ENCODE measurements at places on chromosomes 13 and 19.

DNA sequence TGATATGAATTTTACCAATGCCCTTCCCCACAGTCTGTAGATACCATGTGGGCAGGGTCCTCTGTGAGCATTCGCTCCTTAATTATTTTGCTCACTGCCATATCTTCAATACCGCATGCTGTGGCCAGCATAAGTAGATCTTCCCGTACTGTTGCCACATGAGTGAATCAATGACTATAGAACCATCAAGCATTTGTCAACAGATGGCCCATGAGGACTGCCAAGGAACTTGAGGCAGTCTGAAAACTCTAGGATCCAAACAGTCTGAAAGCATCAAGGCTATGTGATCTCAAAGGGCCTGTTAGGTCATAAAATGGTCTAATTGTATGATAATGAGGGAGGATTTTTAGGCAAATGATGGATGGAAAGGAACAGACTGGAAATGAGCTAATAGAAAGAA, 27.4 kb upstream of the GPR12 start:
- DNase-seq = no peak

DNA sequence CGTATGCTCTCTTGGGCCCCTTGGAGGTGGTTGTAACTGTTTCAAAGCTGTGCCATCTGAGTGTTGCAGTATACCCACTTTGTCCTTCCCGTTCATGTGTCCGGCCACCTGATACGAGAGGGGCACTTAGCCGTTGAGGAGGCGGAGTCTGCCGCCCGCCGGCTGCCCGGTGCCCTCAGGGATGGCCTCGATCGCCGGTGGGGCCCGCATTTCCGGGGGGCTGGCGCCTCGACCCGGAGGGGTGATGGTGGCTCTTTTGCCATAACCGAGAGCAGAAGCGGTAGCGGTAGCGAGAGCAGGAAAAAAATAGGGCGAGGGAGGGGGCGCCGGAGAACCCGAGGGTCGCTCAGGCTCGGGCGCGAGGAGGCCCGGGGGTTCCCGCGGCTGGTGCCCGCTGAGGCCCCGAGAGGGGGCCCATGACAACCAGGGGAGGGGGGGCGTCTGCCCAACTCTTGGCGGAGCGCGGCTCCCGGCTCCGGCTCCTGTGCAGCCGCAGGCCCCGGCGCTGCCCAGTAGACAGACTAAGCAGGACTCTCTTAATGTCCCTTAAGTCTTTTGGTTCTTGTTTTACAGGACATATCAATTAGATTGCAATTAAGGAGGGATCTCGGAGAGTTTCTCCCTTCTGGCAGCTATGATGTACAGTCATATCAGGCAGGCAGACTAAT, 342.7 kb upstream of the SGCG start:
- DNase-seq = no peak

- no peak for DNase-seq
Measured at GRCh38 chr13:42035905-42036521, 12.4 kb upstream of the DGKH start.

- DNase-seq = no peak
Measured at GRCh38 chr13:98918771-98919170, 59.1 kb downstream of the DOCK9 start.

- no peak for DNase-seq
Measured at GRCh38 chr19:38250821-38251563, 5.2 kb downstream of the PPP1R14A start.

GRCh38 chr13:73335210-73335609, 276.4 kb downstream of the KLF5 start:
- no peak for DNase-seq

- DNase-seq = no peak
Measured at GRCh38 chr13:91264484-91264883, 83.0 kb upstream of the MIR17HG start.

- DNase-seq = no peak
Measured at GRCh38 chr19:15769586-15769985, 17.9 kb upstream of the OR10H5 start.

DNA sequence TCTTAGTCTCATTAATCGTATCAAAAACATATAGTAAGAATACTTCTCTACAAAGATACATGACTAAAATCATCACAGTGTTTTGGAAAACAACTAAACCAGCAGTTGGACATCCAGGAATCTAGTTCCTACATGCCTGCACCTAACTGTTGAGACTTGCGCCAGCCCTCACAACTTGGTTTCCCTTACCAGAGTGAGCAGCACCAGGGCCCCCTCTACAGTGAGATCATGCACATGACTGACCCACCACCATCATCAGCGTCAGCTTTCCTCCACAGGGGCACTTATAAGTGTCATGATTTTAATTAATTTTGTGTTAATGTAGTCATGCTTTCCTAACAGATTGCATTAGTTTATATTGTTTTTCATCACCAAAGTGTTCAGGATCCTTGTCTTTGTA, 1322.0 kb downstream of the EFNB2 start:
- DNase-seq = no peak

GRCh38 chr19:3547301-3547731, 8.3 kb downstream of the TEKTIP1 start:
- no peak for DNase-seq

- DNase-seq = no peak
Measured at GRCh38 chr13:28889086-28889732, 69.1 kb downstream of the MTUS2 start.

- DNase-seq = no peak
Measured at GRCh38 chr13:113656831-113657671, 947 bp downstream of the ATP4B start.
